ENCODE measurements at places on chromosomes 7 and 10. TPM values are rescaled to one million over a fixed set of nuclear protein-coding genes. Genes with fewer than 3 reads are reported as not detected.

The TDRD1 gene
- total RNA-seq, result 0.17 TPM

The DOCK4 gene
- 48.9 TPM for total RNA-seq

The SHTN1 gene
- 3.2 TPM for total RNA-seq

The ZC3HAV1L gene
- 3.1 TPM for total RNA-seq

The MUC12 gene
- total RNA-seq, result not detected

The ZNF365 gene
- not detected for total RNA-seq

The KIFBP gene
- 11.2 TPM for total RNA-seq

The PTF1A gene
- total RNA-seq, result not detected

The DENND2A gene
- total RNA-seq, result 3.0 TPM

The CCDC172 gene
- not detected for total RNA-seq

The STK32C gene
- total RNA-seq, result 4.6 TPM

The FOXI2 gene
- under 0.01 TPM for total RNA-seq

The CPA4 gene
- 0.05 TPM for total RNA-seq

The LRRC18 gene
- not detected for total RNA-seq

The SLC26A5 gene
- total RNA-seq, result 0.09 TPM

The COPS6 gene
- 28.7 TPM for total RNA-seq

The MAGI2 gene
- total RNA-seq, result 4.1 TPM

The CLDN12 gene
- 23.6 TPM for total RNA-seq

The ANTXRL gene
- not detected for total RNA-seq

The ANKRD30A gene
- total RNA-seq, result not detected

Measured in liver (tissue), 10 donors.